Activated T-cell treated with anti-CD3 and anti-CD28 coated beads for 1 hour (primary cell): ENCODE measurements at places on chromosomes 1 and 21.

GRCh38 chr1:37476087-37476452, 1.7 kb downstream of the ZC3H12A start:
- no peak for DNase-seq

GRCh38 chr1:107404756-107405155, 263.9 kb downstream of the NTNG1 start:
- no peak for DNase-seq

GRCh38 chr21:42629933-42630589, 23.4 kb upstream of the PDE9A start:
- DNase-seq, result no peak

GRCh38 chr1:2805801-2806430, 4.4 kb upstream of the TTC34 start:
- DNase-seq, result no peak

- DNase-seq, result no peak
Observed at GRCh38 chr1:182444497-182444896, 5.4 kb upstream of the RGSL1 start.

- no peak for DNase-seq
Observed at GRCh38 chr21:17583898-17584297, 28.8 kb downstream of the BTG3 start.

GRCh38 chr1:40047276-40047675, 6.7 kb downstream of the CAP1 start:
- DNase-seq, result no peak

GRCh38 chr1:65469889-65470340, 49.4 kb downstream of the LEPR start:
- no peak for DNase-seq

DNA sequence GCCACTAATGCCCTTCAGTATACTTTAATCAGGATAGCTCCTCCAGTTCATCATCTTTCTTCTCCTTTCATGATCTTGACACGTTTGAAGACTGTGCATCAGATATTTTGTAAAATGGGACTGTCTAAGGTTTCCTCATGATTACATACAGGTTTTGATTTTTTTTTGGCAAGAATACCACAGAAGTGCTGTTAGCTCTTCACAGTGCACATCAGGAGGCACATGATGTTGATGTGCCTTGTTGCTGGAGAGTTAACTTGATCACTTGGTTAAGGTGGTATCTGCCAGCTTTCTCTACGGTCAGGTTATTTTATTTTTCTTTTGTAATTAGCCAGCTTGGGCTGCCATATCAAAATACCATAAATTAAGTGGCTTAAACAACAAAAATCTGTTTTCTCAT, 128.6 kb upstream of the IVNS1ABP start:
- no peak for DNase-seq

DNA sequence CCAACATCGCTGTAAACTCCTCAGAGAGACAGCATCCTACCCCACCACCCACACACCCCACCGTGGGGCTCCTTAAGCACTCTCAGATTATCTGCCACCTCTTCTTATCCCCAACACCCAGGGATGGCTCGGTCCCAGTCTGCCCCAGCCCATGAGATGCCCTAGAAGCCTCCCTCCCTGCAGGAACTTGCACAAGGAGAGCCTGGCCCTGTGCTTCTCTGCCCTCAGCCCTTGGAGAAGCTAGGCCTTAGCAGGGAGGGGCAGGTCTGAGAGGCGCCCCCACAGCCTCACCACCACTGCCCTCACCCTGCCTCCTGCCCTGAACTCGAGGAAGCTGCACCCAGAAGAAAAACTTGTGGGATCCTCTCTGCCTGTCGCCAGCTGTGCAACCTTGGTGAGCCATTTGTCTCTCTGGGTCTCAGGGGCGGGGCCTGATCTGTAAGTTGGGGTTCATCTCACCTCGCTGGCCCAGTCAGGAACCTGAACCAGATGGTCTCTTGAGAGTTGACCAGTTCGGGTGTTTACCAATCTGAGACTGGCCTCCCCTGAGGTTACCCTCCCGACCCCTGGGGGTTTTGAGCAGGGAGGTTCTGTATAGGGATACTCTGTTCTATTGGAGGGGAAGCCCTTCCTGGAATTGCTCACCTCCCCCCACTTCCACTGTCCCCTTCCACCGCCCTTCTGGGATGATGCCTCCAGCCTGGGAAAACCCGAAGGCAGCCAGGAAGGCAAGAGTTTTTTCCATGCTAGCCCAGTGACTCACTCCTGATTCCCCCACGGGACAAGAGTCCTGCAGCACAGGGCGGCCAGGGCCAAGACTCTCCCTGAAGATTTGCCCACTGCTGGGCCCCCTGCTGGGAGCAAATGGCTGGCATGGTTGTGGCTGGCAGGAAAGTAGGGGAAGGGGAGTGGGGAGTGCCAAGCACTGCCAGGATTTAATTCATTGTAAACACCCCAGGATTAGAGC, at the start of gene S100A3:
TSS of gene S100A3 (minus strand) at position 537 of the 967 bp plus-strand sequence. CDS start 773 bp downstream, outside the sequence.
- DNase-seq, result no peak

DNA sequence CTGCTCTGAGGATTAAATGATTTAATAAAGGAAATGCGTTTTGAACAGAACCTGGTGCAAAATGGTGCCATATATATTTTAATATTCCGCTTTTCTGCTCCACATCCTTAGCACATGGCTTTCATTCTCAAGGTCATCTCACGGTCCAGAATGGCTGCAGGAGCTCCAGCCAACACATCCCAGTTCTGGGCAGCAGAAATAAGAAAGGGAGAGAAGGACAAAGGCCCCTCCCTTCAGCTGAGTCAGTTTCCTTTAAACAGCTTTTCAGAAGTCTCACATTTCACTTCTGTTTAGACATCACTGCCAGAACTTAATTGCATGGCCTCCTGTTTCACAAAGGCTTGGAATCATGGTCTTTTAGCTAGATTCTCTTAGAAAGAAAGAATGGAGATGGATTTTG, 75.2 kb upstream of the LRRN2 start:
- DNase-seq, result no peak

GRCh38 chr1:244391761-244392160, 59.9 kb downstream of the ADSS2 start:
- no peak for DNase-seq

GRCh38 chr1:53550201-53550741, 91.1 kb downstream of the DMRTB1 start:
- DNase-seq, result no peak

DNA sequence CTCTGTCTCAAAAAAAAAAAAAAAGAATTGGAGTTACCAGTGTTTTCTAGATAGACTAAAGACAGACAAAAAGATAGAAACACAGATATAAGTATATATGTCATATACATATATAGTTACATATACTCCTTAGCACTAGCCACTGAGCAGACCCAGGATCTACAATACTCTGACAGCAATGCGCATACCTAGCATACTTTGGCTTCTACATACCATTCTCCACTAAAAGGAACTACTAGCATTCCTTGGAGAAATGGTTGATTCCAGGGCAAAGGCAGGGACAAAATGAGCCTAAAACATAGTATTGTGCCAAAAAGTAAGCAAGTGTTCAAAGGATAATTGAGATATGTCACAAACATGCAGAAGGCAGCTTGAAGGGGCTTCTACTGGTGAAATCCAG, 22.7 kb downstream of the SYNJ1 start:
- no peak for DNase-seq

GRCh38 chr21:42665026-42665425, 11.6 kb downstream of the PDE9A start:
- DNase-seq, result no peak

GRCh38 chr1:228884615-228885566, 149.6 kb downstream of the RHOU start:
- DNase-seq, result no peak

GRCh38 chr1:110338309-110338885, 780 bp upstream of the RBM15 start:
- peak; percentile 87 for DNase-seq

- DNase-seq, result no peak
Observed at GRCh38 chr21:45306832-45307571, 19.3 kb upstream of the POFUT2 start.

DNA sequence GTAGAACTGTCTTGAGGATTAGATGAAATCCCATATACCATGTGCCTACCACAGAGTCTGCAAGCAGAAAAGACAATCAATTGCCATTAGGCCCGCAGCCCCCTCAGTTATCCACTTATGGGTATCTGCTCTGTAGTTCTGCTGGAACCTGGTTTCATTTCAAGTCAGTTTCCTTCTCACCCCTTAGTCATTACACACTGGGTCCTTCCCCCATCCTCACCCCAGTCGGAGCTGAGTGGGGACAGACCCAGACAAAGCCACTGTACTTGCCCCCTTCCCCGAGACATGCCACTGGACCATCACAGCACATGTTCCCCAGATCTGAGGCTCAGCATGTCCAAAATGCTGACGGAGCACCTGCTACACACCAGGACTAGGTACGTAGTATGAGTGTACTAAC, 21.2 kb downstream of the PGLYRP3 start:
- no peak for DNase-seq

GRCh38 chr1:209641832-209642172, 10.4 kb downstream of the LAMB3 start:
- DNase-seq, result no peak

GRCh38 chr1:241499910-241500309, 19.6 kb downstream of the FH start:
- no peak for DNase-seq

DNA sequence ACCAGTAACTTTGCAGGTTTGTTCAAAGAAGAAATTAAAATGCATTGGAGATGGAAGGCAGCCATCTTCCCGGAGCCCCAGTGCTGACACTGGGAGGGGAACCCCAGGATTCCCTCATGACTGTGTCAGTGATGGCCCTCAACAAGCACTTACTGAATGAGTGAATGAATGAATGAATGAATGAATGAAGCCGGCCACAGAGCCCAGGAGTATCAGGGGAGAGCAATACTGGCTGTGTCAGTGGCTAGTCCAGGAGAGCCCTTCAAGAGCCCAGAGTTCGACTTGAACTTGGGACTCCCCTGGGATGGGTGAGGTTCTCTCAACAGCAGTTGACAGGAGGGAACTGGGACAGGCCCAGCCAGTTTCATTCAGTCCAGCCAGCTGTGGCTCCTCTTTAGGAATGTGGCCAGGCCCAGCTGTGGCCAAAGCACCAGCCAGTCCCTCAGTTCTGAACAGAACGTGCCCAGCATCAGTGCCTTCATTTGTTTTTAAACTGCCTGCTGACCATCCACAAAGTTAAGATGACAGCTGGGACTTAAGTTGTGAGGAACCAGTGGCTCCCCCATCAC, 9.2 kb upstream of the ERG start:
- DNase-seq, result no peak

- no peak for DNase-seq
Observed at GRCh38 chr1:198678301-198678836, 39.5 kb downstream of the PTPRC start.

DNA sequence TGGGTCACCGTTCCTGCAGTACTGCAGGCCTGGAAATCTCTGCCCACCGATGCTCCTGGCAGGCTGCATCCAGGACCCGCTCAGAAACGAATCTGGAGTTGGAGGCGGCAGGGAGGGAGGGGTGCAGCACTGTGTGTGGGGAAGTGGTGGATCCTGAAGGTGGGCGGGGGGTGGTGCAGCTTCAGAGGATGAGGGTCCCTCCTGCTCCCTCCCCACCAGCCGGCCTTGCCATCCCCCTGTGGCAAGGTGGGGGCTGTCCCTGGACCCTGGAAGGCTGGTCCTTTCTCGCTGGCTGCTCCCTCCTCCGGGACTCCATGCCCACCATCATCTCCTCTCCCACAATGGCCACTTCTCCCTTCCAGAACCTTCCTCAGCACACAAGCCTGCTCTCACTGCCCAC, 60.4 kb downstream of the B3GALT5 start:
- DNase-seq, result no peak

- DNase-seq, result no peak
Observed at GRCh38 chr1:187987236-187987776, 1158.6 kb downstream of the PLA2G4A start.

GRCh38 chr1:24502065-24502708, 449 bp upstream of the RCAN3 start:
- DNase-seq, result peak; percentile 70

DNA sequence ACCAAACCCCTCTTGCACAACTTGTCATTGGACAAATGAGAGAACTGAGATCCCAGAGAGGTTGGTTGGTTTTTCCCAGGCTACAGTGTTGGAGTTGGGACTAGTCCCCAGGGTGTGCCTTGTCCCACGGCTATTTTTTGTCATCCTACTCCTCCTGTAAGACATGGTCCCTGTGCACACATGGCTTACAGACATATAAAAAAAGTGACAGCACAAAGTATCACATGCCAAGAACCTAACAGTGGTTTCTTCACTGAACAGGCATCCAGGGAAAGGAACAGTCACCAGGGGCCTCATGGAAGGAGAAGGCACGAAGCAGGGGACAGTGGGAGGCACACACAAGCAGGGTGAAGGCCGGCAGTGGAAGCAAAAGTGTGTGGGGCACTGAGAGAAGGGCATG, 36.5 kb downstream of the SERBP1 start:
- no peak for DNase-seq

DNA sequence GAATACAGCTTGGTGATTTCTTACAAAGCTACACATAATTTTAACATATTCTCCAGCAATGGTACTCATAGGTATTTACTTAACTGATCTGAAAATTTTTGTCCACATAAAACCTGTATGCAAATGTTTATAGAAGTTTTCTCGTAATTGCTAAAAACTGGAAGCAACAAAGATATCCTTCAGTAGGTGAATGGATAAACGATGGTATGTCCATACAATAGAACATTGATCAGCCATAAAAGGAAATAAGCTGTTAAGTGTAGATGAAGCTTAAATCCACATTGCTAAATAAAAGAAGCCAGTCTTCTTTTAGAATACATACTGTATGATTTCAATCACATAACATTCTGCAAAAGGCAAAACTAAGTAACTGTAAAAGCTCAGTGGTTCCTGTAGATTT, 224.8 kb upstream of the DPYD start:
- no peak for DNase-seq

- no peak for DNase-seq
Observed at GRCh38 chr1:228274452-228275178, 66.8 kb downstream of the OBSCN start.

DNA sequence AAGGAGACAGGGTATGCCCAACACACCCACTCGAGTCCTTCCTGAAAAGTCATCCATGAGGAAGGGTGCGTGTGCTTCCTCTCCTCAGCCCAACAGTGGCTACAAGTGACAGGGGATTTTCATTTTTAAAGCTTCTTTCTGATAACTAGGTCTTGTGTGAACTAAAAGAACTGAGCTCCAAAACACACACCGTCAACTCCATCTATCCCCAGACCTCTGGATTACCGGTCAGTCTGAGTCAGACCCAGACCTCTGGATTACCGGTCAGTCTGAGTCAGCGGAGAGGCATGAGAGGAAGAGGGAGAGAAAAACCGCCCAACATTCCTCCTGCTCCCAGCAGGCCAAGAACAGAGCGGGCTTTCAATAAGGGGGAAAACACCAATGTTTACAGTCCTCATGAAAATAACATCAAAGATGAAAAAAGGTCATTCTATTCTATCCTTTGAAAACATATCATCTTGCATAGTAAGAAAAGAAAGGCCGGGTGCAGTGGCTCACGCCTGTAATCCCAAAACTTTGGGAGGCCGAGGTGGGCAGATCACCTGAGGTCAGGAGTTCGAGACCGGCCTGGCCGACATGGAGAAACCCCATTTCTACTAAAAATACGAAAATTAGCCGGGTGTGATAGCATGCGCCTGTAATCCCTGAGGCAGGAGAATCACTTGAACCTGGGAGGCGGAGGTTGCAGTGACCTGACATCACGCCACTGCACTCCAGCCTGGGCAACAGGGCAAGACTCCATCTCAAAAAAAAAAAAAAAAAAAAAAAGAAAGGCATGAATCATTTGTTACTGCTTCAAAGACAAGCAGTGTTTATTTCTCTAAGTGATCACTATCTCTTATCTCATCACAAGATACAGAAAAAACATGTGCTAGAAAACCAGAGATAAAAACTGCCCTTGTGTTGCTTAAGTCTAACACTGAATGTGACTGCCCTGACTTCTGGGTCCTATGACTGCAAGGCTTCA, 3.4 kb downstream of the PTTG1IP start:
- DNase-seq, result no peak
